ENCODE measurements at places on chromosomes 2 and 18.
A peak's percentile ranks its signal among the peaks of the same experiment; 100 is the strongest.

GRCh38 chr2:50397992-50398765, 633.8 kb downstream of the NRXN1 start:
- no peak for DNase-seq

GRCh38 chr2:72116081-72116533, 31.6 kb downstream of the CYP26B1 start:
- DNase-seq = no peak

- no peak for DNase-seq
These were observed 52.3 kb downstream of the RAB27B start for GRCh38 chr18:54880395-54881105.

GRCh38 chr2:105738658-105739241, 6.0 kb upstream of the NCK2 start:
- DNase-seq = no peak

GRCh38 chr18:41343808-41344207, 611.2 kb upstream of the PIK3C3 start:
- DNase-seq = no peak

DNA sequence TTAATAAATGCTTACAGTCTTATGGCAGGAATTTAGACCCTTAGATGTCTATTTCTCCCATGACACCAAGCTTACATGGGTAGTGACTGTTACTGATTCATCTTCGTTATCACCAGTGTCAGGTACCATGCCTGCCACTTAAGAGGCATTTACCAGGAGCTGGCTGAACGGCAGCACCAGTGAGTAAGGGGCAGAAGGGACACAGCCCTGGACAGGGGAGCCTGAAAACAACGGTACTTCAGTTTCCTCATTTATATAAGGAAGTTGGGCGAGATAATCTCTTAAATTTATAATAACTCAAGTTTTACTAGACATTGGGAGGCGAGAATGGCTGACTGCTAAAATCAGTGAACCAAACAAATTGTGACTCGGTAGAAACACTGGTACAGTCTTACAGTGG, 1.2 kb downstream of the COA5 start:
- no peak for DNase-seq

GRCh38 chr2:211204456-211204855, 648.1 kb downstream of the CPS1 start:
- DNase-seq = no peak

GRCh38 chr2:118635891-118636290, 211.6 kb downstream of the EN1 start:
- no peak for DNase-seq

GRCh38 chr18:46334868-46335281, 230.7 kb downstream of the HAUS1 start:
- DNase-seq = no peak

GRCh38 chr2:230644356-230644935, 68.2 kb upstream of the CAB39 start:
- no peak for DNase-seq

DNA sequence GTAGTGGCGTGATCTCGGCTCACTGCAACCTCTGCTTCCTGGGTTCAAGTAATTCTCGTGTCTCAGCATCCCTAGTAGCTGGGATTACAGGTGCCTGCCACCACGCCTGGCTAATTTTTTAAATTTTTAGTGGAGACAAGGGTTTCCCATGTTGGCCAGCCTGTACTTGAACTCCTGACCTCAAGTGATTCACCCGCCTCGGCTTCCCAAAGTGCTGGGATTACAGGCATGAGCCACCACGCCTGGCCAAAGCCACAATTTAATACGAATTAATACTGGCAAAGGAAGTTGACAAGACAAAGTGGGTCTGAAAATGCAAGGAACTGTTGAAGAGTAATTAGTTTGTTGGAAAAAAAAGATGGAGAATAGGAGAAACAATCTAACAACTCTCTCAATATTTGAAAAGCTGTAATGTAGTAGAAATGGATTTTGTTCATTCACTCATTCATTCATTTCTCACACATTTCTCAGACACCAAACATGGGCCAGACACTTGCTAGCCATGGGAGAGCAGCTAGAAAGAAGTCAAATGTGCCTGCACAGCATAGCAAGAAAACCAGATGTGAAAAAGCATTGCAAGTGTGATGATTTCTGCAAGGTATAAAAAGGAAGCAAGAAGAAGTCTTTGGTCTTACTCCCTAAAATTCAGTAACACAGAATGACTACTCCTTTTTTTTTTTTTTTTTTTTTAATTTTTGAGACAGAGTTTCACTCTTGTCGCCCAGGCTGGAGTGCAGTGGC, 39.4 kb upstream of the ATL2 start:
- no peak for DNase-seq

- DNase-seq = no peak
These were observed 32.9 kb upstream of the POMC start for GRCh38 chr2:25201265-25201664.

- no peak for DNase-seq
These were observed 52.6 kb downstream of the MEP1B start for GRCh38 chr18:32242395-32242794.

DNA sequence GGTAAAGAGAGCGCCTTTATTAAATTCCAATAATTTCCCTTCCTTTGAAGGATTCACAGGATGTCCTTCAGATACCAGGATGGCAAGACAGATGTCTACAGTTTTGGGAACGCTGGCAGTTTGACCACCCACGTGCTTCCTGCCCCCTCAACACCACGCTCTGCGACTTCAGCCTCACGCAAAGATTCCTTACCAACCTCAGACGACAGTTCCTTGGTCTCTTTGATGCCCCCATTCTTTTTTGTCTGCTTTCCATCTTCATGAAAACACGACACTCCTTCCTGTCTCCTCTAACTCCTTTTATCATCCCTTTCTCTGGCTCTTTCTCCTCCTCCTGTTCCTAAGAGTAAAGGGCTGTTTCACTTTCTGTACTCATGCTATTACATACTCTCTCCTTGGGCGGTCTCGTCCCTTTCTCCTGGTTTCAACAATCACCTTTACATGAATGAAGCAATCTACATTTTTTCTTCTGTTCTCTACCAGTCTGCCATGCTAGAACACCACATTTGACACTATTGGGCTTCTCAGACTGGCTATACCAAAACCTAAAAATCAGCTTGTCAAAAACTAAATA, 189.9 kb upstream of the PGAP1 start:
- DNase-seq = no peak

- DNase-seq = no peak
These were observed 113.8 kb downstream of the GALNT1 start for GRCh38 chr18:35695384-35695783.

DNA sequence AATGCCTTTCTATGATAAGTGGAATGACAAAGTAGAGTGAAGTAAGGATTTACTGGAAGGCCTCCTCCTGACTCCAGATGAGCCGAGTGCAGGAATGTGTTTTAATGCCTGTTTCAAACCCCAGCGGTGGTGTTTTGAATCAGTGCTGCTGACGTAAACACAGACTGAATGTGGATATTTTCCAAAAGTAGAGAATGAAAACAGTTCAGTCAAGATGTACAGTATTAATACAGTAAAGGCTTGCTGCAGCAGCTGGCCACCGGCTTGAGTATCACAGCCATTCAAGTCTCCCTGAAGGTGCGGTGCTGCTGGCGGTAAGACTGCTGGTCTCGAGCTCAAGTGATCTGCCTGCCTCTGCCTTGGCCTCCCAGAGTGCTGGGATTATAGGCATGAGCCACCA, 46.7 kb downstream of the ARHGAP28 start:
- DNase-seq = no peak

DNA sequence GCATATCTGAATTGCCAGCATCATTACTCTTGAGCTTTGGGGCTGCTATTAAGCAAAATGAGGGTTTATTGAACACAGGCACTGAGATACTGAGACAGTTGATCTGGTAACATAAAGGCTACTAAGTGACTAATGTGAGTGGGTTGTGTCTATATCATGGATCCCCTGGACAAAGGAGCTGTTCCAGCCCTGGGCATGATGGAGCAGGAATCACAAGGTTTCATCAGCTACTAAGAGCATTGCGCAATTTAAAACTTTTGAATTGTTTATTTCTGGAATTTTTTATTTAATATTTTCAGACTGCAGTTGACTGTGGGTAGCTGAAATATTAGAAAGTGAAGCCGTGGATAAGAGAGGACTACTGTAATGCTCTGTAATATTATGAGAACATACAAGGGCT, 73.5 kb downstream of the MGAT5 start:
- no peak for DNase-seq

- DNase-seq = peak; percentile 6
These were observed 59.2 kb downstream of the SMAD2 start for GRCh38 chr18:47871288-47871687.

DNA sequence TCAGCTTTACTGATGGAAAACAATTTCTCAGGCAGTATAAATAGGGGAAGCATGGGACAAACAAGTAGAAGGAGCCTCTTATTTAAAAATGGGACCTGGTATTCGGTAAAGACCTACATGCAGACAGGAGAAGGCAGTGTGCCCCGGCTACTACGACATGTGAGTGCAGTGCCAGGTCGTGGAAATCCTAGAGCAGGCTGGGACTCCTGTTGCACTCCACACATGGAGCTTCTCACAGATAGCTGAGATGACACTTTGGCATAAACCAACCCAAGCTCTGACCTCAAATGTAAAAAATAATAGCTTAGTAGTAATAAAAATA, 885 bp upstream of the DSEL start:
- DNase-seq = peak; percentile 21

GRCh38 chr2:54240515-54241469, 15.2 kb downstream of the TSPYL6 start:
- no peak for DNase-seq

GRCh38 chr2:240913810-240914644, 7.9 kb downstream of the CROCC2 start:
- peak; percentile 68 for DNase-seq

GRCh38 chr2:241048149-241048948, 49.9 kb downstream of the SNED1 start:
- DNase-seq = no peak

DNA sequence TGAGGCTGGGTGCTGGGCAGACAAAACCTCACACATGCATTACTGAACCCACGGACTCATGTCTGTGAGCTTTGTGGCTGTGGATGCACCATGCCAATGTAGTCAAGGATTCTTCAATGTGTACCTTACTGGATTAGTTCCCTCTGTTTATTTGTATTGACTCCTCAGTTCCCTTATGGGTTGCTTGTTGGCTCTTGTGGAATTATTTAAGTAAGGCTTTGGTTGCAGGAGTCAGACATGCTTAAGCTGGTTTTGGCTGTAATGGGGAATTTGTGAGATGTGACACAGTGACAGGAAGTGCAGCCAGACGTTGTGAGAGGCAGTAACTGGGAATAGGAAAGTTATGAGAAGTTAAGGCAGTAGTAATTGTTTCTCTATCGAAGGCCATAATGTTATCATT, 13.6 kb upstream of the IL1RN start:
- no peak for DNase-seq

- no peak for DNase-seq
These were observed 9.8 kb downstream of the SNORC start for GRCh38 chr2:232879618-232880494.

- no peak for DNase-seq
These were observed 29.4 kb downstream of the HADHB start for GRCh38 chr2:26274058-26274613.

- no peak for DNase-seq
These were observed 6.0 kb downstream of the GPC1 start for GRCh38 chr2:240441326-240441992.

DNA sequence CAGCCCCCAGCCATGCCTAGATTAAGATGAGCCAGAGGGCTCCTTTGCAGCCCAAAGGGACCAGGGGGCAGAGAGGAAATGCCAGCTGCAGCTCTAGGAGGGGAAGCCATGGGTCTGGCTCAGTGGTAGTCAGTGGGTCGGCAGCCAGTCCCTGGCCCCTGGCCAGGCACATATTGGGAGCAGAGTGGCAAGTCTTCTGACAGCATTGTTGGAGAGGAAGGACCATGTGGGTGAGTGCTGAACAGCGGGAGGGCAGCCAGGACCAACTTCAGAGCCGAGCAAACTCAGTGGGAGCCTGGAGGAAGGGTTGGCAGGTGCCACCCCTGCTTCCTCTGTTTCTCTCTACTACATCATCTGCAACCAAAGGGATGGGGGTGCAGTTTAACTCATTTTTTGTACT, 140.5 kb upstream of the PELI1 start:
- DNase-seq = no peak

DNA sequence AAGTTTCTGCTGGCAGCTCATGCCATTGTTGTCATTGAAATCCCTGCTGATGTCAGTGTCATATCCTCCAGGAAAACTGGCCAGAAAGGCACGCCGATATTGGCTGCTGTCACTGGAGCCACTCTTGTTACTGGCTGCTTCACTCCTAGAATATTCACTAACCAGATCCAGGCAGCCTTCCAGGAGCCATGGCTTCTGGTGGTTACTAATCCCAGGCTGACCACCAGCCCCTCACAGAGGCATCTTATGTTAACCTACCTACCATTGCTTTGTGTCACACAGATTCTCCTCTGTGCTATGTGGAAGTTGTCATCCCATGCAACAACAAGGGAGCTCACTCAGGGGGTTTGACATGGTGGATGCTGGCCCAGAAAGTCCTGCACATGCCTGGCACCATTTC, 27.0 kb upstream of the MTX2 start:
- DNase-seq = no peak

DNA sequence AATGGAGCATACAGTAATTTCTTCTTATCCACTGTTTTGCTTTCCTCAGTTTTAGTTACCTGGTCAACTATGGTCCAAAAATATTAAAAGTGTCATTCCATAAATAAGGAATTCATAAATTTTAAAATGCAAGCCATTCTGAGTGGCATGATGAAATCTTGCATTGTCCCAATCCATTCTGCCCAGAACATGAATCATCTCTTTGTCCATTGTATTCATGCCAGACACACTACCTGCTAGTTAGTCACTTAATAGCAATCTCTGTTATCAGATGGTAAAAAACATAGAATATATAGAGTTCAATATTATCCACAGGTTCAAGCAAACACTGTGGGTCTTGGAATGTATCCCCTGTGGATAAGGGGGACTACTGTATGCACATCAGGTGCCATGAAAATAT, 872.2 kb upstream of the NXPH2 start:
- DNase-seq = no peak

GRCh38 chr2:73373344-73373743, 12.3 kb upstream of the ALMS1 start:
- DNase-seq = no peak

GRCh38 chr2:76478266-76479035, 767.7 kb upstream of the GCFC2 start:
- DNase-seq = no peak

DNA sequence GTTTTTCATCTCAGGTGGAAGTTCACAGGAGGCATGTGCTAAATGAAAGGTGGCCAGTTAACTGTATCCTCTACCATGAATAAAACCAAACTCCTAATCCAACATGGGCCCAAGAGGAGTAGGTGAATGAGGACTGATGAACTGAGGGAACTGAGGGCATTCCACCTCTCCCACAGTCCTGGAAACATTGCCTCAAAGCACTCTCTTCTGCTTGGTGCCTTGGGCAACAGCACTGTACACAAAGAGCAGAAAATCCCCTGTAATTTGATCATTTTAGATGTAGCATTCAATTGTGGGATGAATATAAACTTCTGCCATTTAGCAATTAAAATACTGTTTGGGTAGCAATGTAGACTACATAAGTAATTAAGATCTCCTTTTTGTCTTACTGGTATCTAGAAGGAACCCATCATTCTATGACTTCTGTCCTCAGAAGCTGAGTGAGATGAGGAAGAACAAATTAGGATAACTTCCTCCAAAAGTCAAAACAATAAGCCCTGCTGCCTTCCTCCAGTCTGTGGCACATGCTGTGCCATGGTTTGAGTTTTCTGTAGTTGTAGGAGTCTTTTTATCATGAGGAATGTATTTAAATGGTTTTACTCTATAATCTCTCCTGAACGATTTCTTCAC, 86.7 kb upstream of the ZEB2 start:
- DNase-seq = no peak
